ENCODE measurements at places on chromosomes 4 and X. TPM values are rescaled to one million over a fixed set of nuclear protein-coding genes. Genes with fewer than 3 reads are reported as not detected.

KIF4A gene
- polyA plus RNA-seq, result not detected

TKTL2 gene
- polyA plus RNA-seq, result not detected

DNA sequence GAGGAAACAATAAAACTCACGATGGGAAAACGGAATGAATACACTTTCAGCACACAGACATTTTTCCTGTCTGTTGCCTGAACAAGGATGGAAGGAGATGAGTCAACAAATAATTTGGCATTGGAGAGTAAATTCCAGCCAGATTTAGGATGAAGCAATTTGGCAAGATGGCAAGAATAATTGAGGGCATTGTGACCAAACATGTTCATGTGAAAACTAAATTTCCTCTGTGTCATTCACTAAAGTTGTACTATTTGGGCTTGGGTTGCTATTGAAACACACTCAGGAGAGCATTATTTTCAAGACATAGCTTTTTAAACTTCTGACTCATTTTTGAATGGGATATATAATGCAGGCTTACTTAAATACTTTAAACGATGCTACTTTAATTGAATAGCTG lies 1614.4 kb downstream of the PCDH19 start:
- H3K36me3 ChIP-seq, result no peaks in the 10 kb centered on the region
- no peaks in the 10 kb centered on the region for H3K27me3 ChIP-seq
- no peaks in the 10 kb centered on the region for H3K4me1 ChIP-seq

HSFX2 gene
- not detected for polyA plus RNA-seq

- DNase-seq, result no peak
- H3K36me3 ChIP-seq, result no peaks in the 10 kb centered on the region
- peaks cover 5% of the 10 kb centered on the region for H3K4me1 ChIP-seq
- peaks cover 17% of the 10 kb centered on the region for H3K27me3 ChIP-seq
Measured at GRCh38 chr4:84606645-84607044, 23.7 kb downstream of the CDS1 start.

NAP1L2 gene
- not detected for polyA plus RNA-seq

DNA sequence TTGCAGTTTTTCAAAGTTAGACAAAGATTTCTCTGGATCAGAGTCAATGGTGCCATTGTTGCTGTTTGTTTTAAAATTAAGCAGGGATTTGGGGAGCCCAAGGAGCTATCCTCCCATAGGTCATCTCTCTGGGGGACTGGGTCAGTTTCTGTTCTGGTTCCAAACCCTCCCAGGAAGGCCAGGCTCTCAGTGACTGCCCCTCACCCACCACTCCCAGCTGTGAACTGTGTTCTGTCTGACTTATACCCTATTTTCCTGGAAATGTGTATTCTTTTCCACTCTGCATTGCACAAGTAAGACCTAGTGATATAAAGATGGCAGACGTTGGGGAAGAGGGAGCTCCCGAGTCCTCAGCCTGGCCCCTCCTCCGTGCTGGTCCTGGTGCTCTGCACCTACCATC lies 65.8 kb downstream of the NHS start:
- H3K27ac ChIP-seq, result no peak overlapping the region
- peaks cover 2% of the 10 kb centered on the region for H3K27me3 ChIP-seq
- no peak for DNase-seq
- H3K4me3 ChIP-seq, result no peak overlapping the region
- H3K4me1 ChIP-seq, result no peaks in the 10 kb centered on the region

GRCh38 chrX:155900765-155901164 lies 19.6 kb downstream of the VAMP7 start:
- no peaks in the 10 kb centered on the region for H3K4me1 ChIP-seq
- H3K27ac ChIP-seq, result no peak overlapping the region
- H3K27me3 ChIP-seq, result no peaks in the 10 kb centered on the region

DNA sequence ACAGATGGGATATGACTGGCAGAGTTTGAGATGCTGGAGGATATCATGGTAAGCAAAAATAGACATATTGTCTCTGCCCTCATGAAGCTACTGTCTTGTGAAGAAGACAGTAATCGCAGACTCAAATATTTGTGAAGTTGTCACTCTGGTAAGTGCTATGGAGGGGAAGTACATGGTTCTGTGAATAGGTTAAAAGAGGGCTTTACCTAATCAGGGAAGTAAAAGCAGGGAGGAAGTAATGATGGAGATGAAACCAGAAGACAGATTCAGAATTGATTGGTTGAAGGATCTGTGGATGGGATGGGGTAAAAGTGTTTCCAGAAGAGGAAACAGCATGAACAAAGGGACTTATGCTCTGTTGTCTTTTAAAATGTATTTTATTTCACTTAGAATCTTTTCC lies 19.3 kb upstream of the MAGED1 start:
- no peak overlapping the region for H3K4me3 ChIP-seq
- no peaks in the 10 kb centered on the region for H3K27me3 ChIP-seq
- no peak for DNase-seq
- no peak overlapping the region for H3K27ac ChIP-seq
- no peaks in the 10 kb centered on the region for H3K36me3 ChIP-seq

DNA sequence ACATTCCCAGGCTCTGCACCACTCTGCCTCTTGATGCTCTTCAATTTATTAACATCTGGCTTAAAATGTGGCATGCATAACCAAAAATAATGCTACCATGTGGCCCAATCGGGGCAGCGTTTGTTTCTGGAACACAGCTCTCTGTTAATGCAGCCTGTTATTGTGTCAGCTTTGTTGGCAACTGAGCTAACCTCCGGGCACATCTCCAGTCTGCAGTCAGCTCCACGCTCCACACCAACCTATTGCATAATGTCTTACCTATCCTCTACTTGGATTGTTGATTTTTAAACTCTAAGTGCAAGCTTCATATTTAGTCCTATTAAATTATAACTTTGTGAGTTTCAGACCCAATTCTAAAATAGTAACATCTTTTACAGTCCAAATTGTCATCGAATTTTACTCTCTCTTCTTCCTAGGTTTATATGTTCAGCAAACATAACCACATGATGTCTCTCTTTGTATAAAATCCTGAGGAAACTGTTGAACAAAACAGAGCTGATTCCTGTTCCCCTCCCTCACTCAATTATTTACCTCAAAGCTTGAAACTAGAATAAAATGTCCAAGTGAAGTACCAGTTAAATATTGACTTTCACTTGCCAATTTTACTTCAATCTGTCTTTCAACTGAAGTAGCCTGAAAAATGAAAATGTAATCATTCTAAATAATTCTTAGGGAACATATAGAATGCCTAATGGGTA lies 92.2 kb upstream of the RAPGEF2 start:
- no peak for DNase-seq
- H3K4me1 ChIP-seq, result no peaks in the 10 kb centered on the region
- no peak overlapping the region for H3K4me3 ChIP-seq
- H3K27ac ChIP-seq, result no peak overlapping the region
- no peaks in the 10 kb centered on the region for H3K36me3 ChIP-seq

SLC6A14 gene
- not detected for polyA plus RNA-seq

DNA sequence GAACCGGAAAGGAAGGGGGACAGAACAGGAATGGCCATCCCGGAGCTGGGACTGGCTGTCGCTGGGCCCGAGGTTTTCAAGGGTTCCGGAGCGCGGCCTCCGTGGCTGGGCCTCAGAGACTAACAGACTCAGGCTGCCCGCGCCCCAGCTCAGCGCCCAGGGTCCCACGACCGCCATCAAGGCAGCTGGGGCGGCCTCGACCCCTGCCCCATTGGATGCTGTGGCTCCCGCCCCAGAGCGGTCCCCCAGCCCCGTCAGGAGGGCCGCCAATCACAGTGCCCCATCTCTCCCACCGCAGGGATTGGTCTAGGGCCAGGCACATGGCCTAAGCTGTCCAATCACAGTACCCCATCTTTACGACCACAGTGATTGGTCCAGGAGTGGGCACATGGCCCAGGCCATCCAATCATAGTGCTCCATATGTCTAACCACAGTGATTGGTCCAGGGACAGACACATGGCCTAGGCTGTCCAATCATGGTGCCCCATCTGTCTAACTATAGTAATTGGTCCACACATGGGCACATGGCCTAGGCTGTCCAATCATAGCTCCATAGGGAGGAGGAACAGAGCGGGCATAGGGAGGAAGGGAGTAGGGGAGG lies 105.3 kb upstream of the NKX1-1 start:
- DNase-seq, result no peak
- peaks cover 18% of the 10 kb centered on the region for H3K27me3 ChIP-seq
- no peak overlapping the region for H3K27ac ChIP-seq
- H3K4me3 ChIP-seq, result no peak overlapping the region
- no peaks in the 10 kb centered on the region for H3K36me3 ChIP-seq

DNA sequence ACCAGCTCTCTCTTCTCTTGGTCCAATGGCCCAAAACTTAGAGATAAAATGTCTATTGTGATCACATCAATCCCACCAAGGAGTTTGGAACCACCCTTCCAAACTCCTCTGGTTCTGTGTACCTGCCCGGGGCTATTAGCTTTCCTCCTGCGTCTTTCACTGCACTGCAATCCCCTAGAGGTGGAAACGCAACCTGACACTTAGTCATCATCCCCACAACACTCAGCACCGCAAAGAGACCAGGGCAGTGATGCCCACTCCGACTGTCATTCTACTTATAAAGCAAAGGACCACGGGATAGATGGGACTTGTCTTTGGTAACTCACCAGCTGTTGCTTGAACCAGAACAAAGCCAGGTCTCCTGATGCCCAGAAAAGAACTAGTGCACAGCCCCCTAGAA lies 22.0 kb downstream of the AFAP1 start:
- H3K27me3 ChIP-seq, result peaks cover 29% of the 10 kb centered on the region
- no peak for DNase-seq
- no peaks in the 10 kb centered on the region for H3K4me1 ChIP-seq
- H3K27ac ChIP-seq, result no peak overlapping the region
- no peaks in the 10 kb centered on the region for H3K36me3 ChIP-seq

DNA sequence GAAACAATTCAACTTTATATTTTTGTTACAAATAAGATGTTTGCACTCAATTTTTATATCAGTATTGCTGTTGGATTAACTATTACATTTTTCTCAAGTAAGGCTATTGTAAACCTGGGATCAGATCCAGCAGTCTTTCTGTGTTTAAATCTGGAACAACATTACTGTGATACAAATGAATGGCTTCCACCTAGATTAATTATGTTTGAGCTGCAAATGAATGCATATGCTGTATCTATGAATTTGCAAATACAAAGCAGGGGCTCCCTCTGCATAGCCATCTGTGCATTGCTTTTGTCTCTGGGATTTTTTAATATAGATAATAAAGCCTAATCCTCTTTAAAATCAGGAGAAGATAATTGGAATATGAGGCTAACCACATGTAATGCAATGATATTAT lies 69.8 kb upstream of the NEIL3 start:
- no peak overlapping the region for H3K27ac ChIP-seq
- no peaks in the 10 kb centered on the region for H3K4me1 ChIP-seq
- H3K36me3 ChIP-seq, result no peaks in the 10 kb centered on the region
- no peaks in the 10 kb centered on the region for H3K27me3 ChIP-seq
- H3K4me3 ChIP-seq, result no peak overlapping the region
- DNase-seq, result no peak

Measured in naive B cell (primary cell).